ENCODE measurements at places on chromosomes 13 and 19. TPM values are rescaled to one million over a fixed set of nuclear protein-coding genes. Genes with fewer than 3 reads are reported as not detected.

DNA sequence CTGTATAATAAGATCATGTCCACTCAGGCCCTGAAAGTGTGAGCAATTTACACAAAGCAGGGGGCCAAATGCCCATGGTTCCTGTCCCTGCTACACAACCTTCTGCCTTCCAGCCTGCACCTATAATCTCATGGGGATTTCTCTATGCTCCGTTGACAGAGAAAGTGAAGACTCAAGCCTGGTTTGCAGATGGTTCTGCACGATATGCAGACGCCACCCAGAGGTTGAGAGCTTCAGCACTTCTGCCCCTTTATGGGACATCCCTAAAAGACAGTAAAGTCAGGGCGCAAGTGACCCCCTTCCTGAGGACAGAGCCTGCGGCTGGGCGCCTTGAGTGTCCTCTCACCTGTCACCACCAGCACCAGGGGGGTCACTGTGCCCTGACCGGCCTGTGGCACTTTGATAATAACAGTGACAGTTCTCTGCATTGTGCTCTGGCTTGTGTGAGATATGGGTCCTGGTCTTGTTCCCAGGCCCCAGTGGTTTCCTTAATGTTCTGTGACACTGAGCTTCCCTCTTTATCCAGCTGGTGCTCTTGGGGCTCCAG lies 15.1 kb downstream of the LILRA5 start:
- H3K36me3 ChIP-seq: peaks cover 2% of the 10 kb centered on the region
- no peak for DNase-seq
- H3K27ac ChIP-seq: no peak overlapping the region
- no peak overlapping the region for H3K4me3 ChIP-seq

DNA sequence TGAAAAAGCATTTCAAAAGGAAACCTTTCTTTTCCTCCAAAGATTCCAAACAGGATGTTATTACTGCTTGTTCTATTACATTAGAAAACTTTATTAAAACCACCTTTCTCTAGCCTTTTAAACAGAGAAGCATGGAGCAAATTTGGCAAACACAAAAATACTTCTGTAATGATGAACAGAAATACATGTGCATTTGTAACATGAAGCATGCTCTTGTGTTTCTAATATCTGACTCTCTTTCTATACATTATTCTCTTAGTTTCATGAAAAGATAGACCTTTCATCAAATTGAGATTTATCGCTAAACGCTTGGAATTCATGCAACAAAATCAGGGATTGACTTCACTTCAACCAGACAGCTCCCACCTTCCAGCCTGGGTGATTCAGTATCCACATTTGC lies 152.8 kb upstream of the IRS2 start:
- H3K36me3 ChIP-seq: no peaks in the 10 kb centered on the region
- no peak for DNase-seq
- H3K27ac ChIP-seq: no peak overlapping the region
- peaks cover 8% of the 10 kb centered on the region for H3K27me3 ChIP-seq
- H3K4me3 ChIP-seq: no peak overlapping the region

DNA sequence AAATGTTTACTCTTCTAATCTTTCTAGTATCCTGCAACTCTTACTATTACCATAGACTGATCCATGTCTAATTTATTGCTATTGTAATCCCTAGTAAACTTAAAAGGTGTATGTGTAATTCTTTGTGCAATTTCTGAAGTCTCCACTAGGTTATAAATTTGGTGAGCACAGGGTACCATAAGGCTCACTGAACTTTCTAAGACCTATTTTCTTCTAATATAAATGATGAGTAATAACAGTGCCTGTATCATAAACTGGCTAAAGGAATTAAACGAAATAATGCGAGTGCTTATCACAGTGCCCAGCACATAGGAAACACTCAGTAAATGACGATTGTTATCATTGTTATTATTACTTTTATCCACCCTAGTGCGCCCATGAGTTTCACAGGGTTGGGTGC lies 119.1 kb downstream of the KLF12 start:
- H3K27me3 ChIP-seq: no peaks in the 10 kb centered on the region
- H3K27ac ChIP-seq: no peak overlapping the region
- DNase-seq: no peak
- no peaks in the 10 kb centered on the region for H3K36me3 ChIP-seq
- H3K4me1 ChIP-seq: peaks cover 41% of the 10 kb centered on the region

GRCh38 chr19:38551450-38551813 lies 66.3 kb downstream of the MAP4K1 start:
- H3K27me3 ChIP-seq: peaks cover 12% of the 10 kb centered on the region
- H3K4me3 ChIP-seq: peak overlapping the region; percentile 8
- DNase-seq: peak; percentile 76
- H3K36me3 ChIP-seq: no peaks in the 10 kb centered on the region

DNA sequence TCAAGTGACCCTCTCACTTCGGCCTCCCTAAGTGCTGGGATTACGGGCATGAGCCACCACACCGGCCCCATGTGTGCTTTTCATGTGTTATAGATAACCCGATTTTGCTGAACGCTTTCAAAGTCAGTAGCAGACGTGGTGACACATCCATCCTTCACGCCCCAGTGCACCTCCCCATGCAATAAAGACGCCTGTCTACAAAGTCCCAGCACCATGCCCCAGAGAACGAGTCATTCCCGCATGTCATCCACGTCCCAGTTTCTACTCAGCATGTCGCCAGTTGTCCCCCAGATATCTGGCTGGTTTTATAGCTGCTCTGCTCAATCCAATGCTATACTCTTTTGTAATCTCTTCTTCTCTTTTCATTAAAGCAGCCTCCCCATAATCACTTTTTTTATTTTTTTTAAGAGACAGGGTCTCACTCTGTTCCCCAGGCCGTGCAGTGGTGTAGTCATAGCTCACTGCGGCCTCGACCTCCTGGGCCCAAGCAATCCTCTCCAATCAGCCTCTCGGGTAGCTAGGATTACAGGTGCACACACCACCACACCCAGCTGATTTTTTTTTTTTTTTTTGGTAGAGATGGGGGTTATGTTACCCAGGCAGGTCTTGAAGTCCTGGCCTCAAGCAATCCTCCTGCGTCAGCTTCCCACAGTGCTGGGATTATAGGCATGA lies 42.5 kb downstream of the DNM2 start:
- peak; percentile 36 for DNase-seq
- H3K4me3 ChIP-seq: peak overlapping the region; percentile 74
- H3K4me1 ChIP-seq: peaks cover 76% of the 10 kb centered on the region
- H3K36me3 ChIP-seq: peaks cover 9% of the 10 kb centered on the region

GRCh38 chr13:98129059-98129746 lies 13.7 kb upstream of the FARP1 start:
- no peak for DNase-seq
- no peaks in the 10 kb centered on the region for H3K4me1 ChIP-seq
- no peak overlapping the region for H3K4me3 ChIP-seq
- H3K36me3 ChIP-seq: peaks cover 5% of the 10 kb centered on the region
- peaks cover 20% of the 10 kb centered on the region for H3K27me3 ChIP-seq

GRCh38 chr19:53951436-53951835 lies 11.3 kb upstream of the CACNG8 start:
- no peaks in the 10 kb centered on the region for H3K36me3 ChIP-seq
- no peak overlapping the region for H3K27ac ChIP-seq
- H3K4me3 ChIP-seq: no peak overlapping the region
- peaks cover 34% of the 10 kb centered on the region for H3K27me3 ChIP-seq

GRCh38 chr19:39692166-39692565 lies 12.1 kb upstream of the LGALS14 start:
- H3K27me3 ChIP-seq: peaks cover 44% of the 10 kb centered on the region
- no peak overlapping the region for H3K4me3 ChIP-seq
- DNase-seq: no peak

GRCh38 chr13:25175431-25175830 lies 3.3 kb upstream of the AMER2 start:
- peaks cover 3% of the 10 kb centered on the region for H3K36me3 ChIP-seq
- no peak overlapping the region for H3K27ac ChIP-seq
- peaks cover 79% of the 10 kb centered on the region for H3K27me3 ChIP-seq
- H3K4me3 ChIP-seq: no peak overlapping the region
- peaks cover 12% of the 10 kb centered on the region for H3K4me1 ChIP-seq
- no peak for DNase-seq

DNA sequence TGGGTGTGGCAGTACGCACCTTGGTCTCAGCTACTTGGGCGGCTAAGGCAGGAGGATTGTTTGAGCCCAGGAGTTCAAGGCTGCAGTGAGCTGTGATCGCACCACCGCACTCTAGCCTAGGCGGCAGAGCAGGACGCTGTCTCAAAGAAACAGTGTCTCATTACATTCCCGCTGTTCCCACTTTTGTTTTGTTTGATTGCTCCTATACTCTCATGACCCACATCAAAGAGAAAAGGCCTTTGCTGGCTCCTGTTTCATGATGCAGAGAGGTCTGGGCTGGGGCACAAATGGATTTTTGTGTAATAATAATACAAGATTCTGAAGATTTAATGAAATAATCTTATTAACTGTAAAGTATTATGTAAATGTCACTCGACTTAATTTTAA lies 85.7 kb downstream of the LACC1 start:
- no peaks in the 10 kb centered on the region for H3K4me1 ChIP-seq
- H3K36me3 ChIP-seq: peaks cover 2% of the 10 kb centered on the region

DNA sequence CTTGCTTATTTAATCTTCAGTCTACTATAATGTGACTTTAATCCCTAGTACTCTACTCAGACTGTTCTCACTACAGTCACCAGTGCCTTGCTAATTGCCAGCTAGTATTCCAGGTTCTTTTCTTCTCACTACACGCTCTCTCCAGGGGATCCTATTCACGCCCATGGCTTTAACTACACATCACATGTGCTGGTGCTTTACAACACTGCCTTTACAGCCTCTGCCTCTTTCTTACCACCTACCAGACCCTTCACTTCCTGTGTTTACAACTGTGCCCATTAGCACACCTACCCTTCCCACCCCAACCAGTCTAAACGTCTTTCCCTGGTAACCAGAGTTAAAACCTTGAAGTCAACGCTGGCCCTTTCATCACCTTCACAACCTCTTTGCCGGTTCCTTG lies 249.5 kb downstream of the DNAJC15 start:
- no peaks in the 10 kb centered on the region for H3K4me1 ChIP-seq
- H3K27me3 ChIP-seq: peaks cover 13% of the 10 kb centered on the region
- H3K4me3 ChIP-seq: no peak overlapping the region

- DNase-seq: no peak
- no peak overlapping the region for H3K27ac ChIP-seq
- no peaks in the 10 kb centered on the region for H3K4me1 ChIP-seq
- H3K27me3 ChIP-seq: no peaks in the 10 kb centered on the region
These were observed 245.6 kb downstream of the DACH1 start for GRCh38 chr13:71621174-71622124.

DNA sequence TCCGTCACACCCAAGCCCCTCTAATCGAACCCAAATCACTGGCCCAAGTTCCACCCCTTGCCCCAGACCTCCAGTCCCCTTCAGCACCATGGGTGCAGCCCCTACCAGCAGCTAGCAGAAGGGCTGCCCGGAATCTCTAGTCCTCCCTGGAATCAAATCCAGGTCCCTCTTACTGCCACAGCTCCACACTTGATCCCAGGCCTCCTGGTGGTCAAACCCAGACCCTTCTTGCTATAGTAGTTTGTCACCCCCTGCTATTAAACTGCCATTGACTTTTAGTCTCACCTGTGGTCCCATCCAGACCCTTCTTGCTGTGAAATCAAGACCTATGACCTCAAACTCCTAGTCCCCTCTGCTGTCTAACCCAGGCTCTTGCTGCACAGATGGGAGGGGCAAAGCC lies 8.7 kb downstream of the HIPK4 start:
- H3K4me1 ChIP-seq: no peaks in the 10 kb centered on the region
- H3K27ac ChIP-seq: no peak overlapping the region
- DNase-seq: no peak
- no peaks in the 10 kb centered on the region for H3K27me3 ChIP-seq

GRCh38 chr19:1340681-1341469 lies 42.8 kb upstream of the NDUFS7 start:
- peaks cover 11% of the 10 kb centered on the region for H3K4me1 ChIP-seq
- H3K4me3 ChIP-seq: no peak overlapping the region
- no peaks in the 10 kb centered on the region for H3K36me3 ChIP-seq
- DNase-seq: no peak

GRCh38 chr13:25375727-25376358 lies 4.1 kb downstream of the ATP8A2 start:
- peaks cover 56% of the 10 kb centered on the region for H3K27me3 ChIP-seq
- no peaks in the 10 kb centered on the region for H3K36me3 ChIP-seq
- peaks cover 4% of the 10 kb centered on the region for H3K4me1 ChIP-seq
- DNase-seq: peak; percentile 28
- H3K4me3 ChIP-seq: no peak overlapping the region
- H3K27ac ChIP-seq: no peak overlapping the region

DNA sequence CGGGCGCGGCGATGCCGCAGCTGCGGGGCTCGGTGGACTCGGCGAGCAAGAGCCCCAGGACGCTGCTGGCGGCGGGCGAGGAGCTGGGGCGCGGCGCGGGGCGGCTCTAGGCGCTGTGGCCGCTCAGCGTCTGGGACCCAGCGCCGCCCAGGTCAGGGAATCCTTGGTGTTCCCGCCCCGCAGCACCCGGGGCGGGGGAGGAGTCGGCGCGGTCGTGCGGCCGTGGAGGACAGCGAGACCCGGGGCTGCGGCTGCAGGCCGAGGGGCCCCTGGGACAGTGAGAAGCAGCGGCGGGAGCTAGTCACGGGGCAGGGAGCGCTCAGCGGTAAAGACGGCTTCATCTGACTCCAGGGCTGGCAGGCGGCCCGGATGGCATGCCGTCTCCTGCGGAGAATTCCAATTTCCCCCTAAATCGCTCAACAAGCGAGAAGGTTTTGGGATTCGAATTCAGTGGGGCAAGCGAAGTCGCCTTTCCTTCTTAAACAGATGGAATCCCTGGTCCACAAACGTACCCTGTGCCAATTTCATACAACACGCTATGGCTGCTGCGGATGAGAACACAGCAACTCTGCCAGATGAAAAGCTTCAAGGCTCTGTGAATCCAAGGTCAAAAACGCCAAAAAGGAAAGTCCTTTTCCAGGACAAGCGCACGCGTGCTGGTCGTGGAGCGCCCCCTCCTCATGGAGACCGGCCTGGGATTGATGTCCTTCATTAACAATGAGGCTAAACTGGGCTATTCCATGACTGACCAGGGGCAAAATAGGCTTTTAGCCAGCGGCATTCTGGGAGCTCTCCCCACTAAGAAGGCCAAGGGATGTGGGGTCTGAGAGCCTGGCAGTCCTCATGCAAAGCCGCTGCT lies 4.2 kb upstream of the ZSCAN4 start:
- H3K27ac ChIP-seq: no peak overlapping the region
- DNase-seq: peak; percentile 22
- H3K4me3 ChIP-seq: peak overlapping the region; percentile 91
- H3K27me3 ChIP-seq: peaks cover 36% of the 10 kb centered on the region
- H3K4me1 ChIP-seq: peaks cover 11% of the 10 kb centered on the region
- H3K36me3 ChIP-seq: peaks cover 2% of the 10 kb centered on the region

The DPF1 gene
- total RNA-seq: 0.99 TPM

The B3GNT8 gene
- total RNA-seq: not detected

The KLHL1 gene
- total RNA-seq: not detected

The ZNF493 gene
- total RNA-seq: 15.0 TPM

The SCGB2B2 gene
- total RNA-seq: 1.6 TPM

The PCCA gene
- 16.9 TPM for total RNA-seq

The ERCC2 gene
- total RNA-seq: 20.4 TPM

All from activated T-cell treated with anti-CD3 and anti-CD28 coated beads, Interleukin-2, amount 50 U/mL, for 72 hours (primary cell).